HT-29 (cell line): ENCODE measurements at places on chromosomes 5 and 9.

- DNase-seq: no peak
Observed at GRCh38 chr9:21402386-21403251, 6.3 kb upstream of the IFNA8 start.

DNA sequence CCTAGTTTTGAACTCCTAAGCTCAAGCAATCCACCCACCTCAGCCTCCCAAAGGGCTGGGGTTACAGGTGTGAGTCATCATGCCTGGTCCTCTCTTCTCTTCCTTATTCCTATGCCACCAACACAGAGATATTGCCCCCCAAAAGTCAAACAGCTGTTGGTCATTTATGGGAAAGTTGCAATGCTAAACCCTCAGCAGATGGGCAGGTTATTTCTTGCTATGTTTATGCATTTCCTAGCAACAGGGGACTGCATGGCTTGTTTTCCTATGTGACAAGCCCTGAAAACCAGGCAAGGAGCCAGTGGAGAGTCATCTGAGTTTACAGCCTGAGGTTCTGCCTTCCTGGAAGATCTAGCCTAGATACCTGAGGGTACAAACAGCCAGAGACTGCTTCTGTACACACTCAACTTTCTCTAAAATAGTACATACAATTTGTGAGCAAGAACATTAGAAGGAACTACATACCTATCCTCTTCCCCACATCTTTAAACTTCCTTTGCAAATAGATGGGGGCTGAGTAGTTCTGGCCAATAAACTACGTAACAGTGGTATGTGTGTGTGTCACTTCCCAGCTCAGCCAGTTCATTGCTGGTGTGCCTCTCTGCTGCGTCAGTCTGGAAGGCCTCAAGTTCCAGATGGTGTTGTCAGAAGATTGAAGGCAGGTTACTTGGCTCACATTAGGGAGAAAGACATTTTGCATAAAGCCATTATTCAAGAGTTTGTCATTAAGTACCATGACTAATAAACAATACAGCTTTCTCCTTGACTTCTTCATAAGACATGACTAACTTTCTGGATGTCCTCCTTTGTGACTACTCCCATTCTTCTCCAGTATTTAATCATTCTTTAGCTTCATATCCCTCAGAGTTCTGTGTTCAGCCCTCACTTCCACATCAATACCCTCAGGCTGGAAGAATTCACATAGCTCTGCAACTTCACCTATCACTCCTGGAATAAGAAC is 65.3 kb downstream of the CSNK1A1 start:
- DNase-seq: peak; percentile 98

GRCh38 chr9:132673355-132673754 is 3.1 kb downstream of the GTF3C4 start:
- peak; percentile 74 for DNase-seq

DNA sequence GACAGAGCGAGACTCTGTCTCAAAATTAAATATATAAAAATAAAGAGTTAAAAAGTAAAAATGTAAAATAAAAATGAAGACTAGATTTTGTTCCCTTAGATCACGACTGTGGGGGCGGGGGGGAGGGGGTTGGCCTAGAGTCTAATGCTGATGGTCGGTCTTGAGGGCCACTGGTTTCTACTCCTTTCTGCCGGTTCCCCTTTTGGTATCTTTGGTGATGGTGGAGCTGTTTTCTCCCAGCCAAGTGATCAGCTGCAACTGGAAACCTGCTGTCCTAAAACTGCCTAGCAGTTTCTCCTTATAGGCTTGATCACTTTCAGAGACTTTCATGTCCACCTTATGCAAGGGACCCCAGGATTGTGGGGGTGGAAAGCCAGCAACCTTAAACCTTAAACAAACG is 1.1 kb downstream of the SRD5A1 start:
- peak; percentile 10 for DNase-seq

- peak; percentile 98 for DNase-seq
Observed at GRCh38 chr5:160923936-160924710, 72.1 kb upstream of the ATP10B start.

DNA sequence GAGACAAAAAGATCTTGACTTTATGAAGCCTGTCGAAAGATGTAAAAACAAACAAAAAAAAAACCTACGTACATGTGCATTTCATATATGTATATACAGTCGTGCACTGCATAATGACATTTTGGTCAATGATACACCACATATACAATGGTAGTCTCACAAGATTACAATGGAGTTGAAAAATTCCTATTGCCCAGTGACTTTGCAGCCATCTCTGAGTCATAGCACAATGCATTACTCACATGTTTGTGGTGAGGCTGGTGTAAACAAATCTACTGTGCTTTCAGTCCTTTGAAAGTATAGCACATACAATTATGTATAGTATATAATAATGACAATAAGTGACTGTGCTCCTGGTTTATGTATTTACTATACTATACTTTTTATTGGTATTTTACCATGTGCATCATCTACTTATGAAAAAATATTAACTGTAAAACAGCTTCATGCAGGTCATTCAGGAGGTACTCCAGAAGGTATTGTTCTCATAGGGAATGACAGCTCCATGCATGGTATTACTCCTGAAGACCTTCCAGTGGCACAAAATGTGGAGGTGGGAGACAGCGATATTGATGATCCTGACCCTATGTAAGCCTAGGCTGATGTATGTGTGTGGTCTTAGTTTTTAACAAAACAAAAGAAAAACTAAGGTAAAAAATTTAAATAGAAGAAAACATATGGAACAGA is 73.7 kb upstream of the FST start:
- peak; percentile 15 for DNase-seq

GRCh38 chr5:82802954-82803353 is 274.2 kb downstream of the TMEM167A start:
- DNase-seq: no peak

DNA sequence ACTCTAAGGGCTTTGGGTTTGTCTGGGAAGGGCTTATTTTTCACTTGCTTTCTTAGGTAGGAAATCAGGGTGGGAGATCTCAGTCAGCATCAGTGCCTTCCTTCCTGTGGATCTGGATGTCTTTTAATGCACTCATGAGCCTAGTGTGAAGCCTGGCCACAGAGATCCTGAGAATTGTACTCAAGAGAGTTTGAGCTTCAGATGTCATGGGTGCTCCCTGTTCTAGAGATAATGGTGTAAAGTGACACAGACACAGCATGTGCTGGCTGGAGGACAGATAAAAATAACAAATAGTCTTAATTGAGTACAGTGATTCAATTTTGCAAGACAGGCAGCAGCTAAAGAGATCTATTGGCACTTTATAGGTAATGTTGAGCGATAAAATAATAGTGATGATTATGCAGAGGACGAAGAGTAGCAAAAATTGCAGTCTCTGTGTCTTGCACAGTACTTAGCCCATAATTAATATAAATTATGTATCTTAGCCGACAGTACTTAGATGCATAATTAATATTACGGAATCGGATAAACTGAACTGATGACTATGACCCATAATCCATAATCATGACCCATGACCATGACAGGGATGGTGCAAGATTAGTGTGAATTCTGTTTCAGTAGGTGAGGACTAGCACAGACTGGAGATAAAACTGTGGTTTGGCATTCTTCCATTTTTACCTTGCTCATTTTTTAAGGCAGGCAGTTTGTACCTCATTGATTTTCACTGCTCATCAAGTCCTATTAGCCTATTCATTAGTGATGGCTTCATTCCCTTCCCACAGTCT is 408.7 kb upstream of the PIK3R1 start:
- DNase-seq: no peak

DNA sequence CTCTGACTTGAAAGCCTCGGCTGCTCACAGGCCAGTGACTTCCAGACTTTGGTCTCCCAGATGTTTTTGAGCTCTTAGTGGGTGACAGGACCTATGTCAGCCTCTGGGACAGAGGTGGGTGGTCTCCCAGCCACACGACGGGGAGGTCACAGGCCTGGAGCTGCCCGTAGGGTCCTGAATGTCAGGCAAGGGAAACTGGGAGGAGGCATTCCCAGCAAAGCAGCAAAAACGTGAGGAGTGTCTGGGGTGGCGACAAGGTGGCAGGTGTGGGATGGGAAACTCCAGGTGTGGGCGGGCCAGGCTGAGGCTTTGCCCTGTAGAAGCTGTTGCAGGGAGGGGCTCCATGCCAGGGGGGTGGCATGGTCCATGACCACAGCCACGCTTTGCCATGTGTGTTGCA is 110.5 kb downstream of the CACNA1B start:
- no peak for DNase-seq

- peak; percentile 62 for DNase-seq
Observed at GRCh38 chr5:135834639-135835529, at the start of gene SLC25A48. TSS of gene SLC25A48 (plus strand) at chr5:135834663. CDS start at chr5:135834848, 185 bp downstream.

- no peak for DNase-seq
Observed at GRCh38 chr9:96056226-96056625, 180.7 kb downstream of the ERCC6L2 start.

DNA sequence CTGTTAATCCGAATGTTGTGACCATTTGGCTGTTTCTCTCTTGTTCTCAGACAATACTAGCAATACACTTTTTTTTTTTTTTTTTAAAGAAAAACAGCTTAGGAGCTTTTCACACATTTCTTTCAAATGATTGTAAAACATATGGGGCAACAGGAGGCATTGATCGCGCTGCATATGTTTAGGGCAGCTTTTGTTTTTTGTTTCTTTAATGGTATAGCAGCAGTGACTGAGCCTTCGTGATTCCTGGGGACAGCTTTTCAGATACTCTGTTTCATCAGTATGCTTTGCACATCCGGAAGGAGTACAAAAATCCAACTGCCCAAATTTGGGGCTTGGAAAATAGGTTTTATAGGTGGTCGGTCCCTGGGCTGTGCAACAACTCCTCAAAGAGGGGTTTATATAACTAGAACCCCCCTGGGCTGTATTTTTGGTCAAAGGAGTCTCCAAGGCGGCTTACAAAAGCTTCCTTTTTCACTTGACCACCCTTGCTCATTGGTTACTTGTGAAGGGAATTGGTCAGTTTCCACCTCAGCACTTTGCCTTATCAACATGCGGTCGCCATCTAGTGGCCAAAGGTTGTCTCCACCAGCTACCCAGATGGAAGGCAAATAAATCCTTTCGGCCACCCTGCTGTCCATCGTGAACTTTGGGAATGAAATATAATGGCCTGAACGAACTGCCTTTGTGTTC is 91.8 kb downstream of the PDE6A start:
- DNase-seq: peak; percentile 79

DNA sequence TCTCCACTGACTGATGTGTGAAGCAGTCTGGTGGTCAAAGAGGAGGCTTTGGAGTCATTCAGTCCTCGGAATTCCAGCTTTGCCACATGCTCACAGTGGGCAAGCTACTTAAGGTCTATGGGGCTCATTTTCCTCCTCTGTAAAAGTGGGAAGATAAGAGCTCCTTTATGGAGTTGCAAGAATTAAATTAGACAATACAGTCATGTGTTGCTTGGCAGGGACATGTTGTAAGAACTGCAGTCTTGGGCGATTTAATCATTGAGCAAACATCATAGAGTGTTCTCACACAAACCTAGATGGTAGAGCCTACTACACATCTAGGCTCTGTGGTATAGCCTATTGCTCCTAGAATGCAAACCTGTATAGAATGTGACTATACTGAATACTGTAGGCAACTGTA is 253.9 kb downstream of the SH3GL2 start:
- DNase-seq: no peak
